ENCODE measurements at places on chromosomes 2 and 18.

DNA sequence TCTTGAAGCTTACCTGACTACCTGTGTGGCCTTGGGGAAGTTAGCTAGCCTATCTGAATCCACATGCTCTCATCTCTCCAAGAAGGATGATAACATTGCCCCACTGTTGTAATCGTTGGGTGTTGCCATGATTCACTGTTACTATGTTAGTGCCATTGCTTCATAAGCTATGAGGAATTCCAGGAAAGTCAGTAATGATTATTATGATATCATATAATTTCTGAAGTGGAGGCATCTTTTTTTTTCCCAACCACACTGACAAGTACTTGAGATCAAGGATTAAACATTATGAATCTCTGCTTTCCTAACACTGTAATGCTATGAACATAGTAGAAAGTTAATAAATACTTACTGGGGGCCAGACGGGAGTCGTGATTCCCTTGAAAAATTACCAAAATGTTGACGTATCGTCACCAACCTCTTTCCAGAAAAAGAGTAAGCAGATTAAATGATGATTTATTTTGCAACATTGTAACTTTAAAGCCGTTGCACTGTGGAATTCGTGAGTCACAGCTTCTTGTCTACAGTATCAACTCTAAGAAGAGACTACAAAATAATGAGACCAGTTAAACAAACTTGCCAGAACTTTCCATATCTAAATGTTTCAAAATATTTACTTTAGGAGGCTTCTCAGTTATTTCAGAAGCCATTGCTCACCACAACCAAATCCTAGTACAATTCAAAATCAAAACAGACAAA, 459.9 kb downstream of the PIK3C3 start:
- peak; percentile 25 for DNase-seq

GRCh38 chr2:196635156-196635555, 4.4 kb upstream of the CCDC150 start:
- no peak for DNase-seq

DNA sequence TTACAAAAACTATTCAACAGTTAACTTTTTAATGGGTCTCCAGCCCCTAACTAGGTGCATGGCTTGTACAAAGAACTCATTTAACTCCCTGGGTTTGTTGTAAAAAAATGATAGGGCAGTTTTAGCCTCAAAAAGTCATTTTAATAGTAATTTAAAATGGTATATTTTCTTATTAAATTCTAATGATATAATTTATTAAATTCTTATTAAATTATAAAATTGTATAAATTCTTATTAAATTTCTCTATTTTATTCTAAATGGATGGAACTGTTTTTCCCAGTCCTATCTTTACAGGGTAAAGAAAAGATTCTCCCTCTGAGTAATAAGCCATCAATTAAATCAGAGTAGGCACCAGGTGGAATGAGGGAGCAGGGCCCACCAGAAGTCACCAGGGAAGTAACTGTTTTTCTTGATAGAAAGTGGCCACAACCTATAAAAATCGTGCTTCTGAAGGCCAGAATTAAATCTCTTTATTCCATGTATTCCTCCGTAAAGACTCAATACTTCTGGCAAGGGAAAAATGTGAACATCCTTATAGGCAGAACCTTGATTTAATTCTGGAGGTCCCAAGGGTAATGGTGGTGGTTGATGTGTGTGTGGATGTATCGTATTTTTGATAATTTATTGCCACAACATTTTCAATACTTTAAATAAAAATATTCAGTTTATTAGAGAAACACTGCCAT, 814 bp downstream of the FKBP7 start:
- DNase-seq, result no peak

GRCh38 chr2:28381225-28382180, 11.2 kb upstream of the FOSL2 start:
- DNase-seq, result peak; percentile 77

- no peak for DNase-seq
These were observed 56.5 kb downstream of the NBEAL1 start for GRCh38 chr2:203071148-203071547.

- no peak for DNase-seq
These were observed 596.8 kb upstream of the GCFC2 start for GRCh38 chr2:76307495-76307894.

All from hepatocyte (in vitro differentiated cells).